CD8-positive, alpha-beta memory T cell (primary cell): ENCODE measurements at places on chromosomes 3 and 15.

DNA sequence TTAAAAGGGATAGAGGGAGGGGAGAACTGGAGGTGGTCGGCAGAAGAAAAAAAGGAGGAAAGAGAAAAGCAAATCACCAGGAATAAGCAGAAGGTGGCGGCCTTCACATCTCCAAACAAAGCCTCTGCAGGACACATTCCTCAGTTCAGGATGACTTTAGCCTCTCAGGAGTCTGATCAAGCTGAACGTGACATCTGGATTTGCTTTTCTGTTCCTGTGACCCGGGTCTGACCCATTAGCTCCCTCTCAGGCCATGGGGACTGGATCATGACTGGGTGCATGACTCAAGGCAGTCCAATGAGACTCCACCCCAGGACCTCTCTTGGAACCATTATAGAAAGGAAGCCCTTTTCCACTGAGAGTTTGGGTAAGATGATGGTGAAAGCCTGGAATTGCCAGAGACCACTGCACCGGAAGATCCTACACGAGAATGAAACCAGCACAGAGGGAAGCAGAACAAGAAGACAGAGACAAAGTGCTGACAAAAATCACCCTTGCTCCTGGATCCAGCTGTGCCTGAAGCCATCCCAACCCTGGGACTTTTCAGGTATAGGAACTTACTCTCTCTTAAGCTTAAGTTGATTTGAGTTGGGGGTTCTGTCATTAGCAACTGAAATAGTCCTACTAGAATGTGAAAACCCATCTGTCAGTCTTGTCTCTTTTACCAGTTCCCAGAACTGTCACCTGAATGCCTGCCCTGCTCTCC lies 45.4 kb upstream of the RAD18 start:
- DNase-seq, result no peak

DNA sequence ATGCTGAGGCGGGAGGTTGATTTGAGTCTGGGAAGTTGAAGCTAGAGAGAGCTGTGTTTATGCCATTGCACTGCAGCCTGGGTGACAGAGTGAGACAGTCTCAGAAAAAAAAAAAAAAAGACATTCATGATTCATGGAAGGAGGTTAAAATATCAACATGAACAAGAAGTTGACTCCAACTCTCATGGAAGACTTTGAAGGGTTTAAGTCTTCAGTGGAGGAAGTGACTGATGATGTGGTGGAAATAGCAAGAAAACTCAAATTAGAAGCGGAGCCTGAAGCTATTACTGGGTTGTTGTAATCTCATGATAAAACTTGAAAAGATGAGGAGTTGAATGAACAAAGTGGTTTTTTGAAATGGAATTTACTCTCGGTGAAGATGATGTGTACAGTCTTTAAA lies 491.8 kb downstream of the SQOR start:
- DNase-seq, result no peak

GRCh38 chr3:196049653-196050052 lies 32.2 kb downstream of the TFRC start:
- no peak for DNase-seq

DNA sequence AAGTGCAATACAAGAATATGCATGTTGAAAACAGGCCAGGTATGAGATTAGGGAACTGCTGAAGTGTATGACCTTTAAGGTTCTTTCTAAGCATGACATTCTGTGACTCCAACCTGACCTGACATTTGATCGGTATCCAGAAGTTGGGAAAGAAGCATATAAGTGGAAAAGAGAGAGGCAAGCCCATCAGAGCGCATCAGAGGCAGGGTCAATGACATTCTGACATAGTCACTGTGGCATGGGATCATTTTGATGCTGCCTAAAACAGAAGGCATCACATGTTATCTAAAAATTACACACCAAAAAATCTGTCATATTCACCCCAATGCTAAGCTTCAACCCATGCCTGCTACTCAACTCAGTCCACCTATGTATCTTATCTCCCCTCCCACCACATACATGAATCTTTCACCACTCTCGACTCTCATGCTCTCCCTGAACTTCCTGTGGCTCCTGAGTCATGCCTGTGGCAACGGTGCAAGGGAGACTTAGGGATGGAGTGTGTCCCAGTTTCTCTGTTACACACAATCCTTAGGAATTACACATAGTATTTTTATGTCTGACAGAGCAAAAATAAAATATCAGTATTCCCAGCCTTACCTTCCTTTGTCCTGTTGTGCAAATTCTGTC lies 20.5 kb upstream of the LRRN1 start:
- no peak for DNase-seq

GRCh38 chr15:27538325-27538724 lies 560.8 kb downstream of the OCA2 start:
- DNase-seq, result no peak

- DNase-seq, result no peak
Measured at GRCh38 chr15:33561407-33561806, 250.6 kb downstream of the RYR3 start.

GRCh38 chr3:178561239-178561638 lies 25.0 kb downstream of the KCNMB2 start:
- no peak for DNase-seq

DNA sequence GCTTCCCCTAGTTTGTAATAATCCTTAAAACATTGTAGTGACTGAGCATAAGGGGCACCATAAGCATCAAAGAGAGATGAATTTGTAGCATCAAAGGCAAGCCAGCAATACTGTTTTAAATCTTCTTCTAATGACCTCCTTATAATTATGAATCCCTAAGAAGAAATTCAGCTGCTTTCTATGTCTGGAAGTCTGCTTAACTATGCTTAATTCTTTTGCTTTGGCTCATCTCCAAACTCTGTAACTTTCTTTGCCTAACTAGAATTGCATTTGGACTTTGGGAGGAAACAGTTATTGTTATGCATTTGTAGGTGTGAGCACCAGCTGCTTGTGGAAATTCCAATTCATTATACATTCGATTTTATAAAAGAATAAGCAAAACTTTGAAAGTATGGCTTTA lies 117.7 kb upstream of the SPATA16 start:
- no peak for DNase-seq
